Activated CD4-positive, alpha-beta T cell treated with anti-CD3 and anti-CD28 coated beads for 24 hours (primary cell): ENCODE measurements at places on chromosomes 5 and 9.

- no peak for DNase-seq
Observed at GRCh38 chr5:106964132-106964531, 706.6 kb downstream of the EFNA5 start.

GRCh38 chr5:168318240-168318639 is 26.8 kb downstream of the WWC1 start:
- no peak for DNase-seq

DNA sequence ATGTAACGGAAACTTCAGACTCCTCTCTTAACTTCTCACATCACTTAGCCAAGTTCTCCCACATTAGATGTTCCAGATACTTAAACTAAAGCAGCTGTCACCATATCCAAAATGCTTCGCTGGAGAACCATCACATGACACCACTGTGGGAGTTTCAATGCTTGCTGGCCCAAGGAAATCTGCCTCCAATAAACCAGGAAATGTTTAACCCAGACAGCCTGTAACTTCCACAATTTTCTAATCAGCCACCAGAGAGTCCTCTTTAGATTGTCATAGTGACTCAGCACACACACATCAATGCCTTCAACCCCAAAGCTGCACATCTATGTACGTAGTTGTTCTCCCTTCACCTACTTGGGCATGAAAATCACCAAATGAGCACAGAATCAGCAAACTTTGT is 118.7 kb downstream of the LPAR1 start:
- no peak for DNase-seq

DNA sequence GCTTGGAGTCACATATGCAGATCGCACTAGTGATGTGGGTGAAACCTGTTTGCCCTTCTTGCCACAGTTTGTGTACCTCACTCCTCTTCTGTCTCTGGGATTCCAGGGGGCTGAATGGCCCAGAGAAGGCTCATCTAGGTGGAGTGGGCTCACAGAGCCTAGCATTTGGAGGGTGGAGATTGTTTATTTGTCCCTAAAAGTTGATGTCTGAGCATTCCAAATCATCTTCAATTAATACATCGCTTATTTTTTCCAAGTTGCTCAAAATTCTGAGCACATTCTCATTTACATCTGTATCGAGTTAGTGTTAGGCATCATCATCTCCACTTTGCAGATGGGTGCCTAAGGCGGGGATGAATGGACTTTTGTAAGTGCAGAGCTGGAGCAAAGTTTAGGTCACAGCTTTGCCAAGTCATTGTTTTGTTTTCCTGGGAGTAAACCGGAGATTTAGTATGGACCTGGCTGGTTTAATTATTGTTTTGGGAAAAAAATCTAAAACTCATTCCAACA is 2.0 kb downstream of the ABL1 start:
- DNase-seq, result no peak

- no peak for DNase-seq
Observed at GRCh38 chr9:18330401-18331309, 143.3 kb upstream of the ADAMTSL1 start.

DNA sequence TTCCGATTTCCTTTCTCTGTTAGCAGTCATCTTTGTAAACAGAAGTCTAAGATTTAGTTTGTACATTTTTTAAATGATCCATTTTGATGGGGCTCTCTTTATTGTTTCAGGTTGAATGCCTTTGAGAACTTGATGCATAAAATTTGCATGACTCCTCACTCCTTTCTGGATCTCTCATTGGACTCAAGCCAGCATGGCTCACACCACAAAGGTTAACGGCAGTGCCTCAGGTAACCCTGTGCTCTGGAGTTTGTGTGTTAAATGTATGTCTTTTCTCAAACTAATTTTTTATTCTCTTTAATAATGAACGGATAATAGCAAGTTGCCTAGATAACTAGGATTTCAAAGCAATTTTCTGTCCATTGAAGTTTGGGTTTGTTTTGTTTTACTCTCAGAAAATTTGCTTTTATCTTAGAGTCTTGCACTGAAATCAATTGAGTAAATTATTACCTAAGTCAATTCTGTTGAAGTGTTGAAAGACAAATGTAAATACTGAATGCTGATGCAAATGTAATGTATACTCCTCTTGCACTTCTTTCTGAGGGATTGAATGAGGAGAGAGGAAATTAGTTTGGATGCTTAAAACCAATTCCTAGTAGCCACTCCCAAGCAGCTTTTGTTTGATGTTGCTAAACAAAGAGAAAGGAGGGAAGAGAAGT is 164.6 kb upstream of the DMRT1 start:
- DNase-seq, result no peak

DNA sequence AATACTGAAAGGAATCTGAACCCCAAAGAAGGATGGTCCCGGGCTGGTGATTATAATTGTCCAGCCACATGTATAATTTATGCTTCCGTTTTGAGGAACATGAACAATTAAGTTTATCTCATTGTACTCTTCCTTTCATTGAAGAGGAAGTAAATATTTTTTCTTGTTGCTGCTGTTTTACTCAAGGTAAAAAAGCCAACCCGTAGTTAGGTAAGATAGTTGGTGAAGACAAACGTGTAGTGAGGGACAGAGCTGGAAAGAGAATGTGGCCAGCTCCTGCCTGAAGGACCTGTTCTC is 5.1 kb downstream of the RCL1 start:
- DNase-seq, result no peak

DNA sequence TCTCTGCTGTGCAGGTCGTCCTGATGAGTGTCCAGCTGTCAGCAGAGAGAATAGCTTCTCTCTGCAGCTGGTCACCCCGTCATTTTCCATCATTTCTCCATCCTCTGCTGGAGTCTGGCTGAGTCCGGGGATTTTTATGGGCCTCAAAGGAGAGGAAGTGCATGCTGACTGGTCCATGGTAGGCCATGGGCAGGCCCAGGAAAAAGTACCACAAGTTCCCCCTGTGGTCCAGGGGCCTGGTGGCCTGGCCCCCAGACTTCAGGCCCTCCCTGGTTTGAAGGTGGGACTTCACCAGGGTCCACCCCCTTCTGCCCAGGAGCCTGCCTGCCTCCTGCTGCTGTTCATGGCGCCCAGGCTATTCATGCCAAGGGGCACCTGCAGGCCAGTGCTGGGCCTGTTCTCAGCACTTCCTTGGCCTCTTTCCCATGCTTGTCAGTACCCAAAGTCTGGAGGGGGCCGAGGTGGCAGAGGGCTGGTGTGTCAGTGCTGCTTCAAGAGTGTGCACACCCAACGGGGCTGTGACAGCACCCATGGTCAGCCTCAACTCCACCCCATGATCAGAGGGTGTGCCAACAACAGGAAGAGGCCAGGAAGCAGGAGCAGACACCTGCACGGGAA is 7.3 kb upstream of the MTMR12 start:
- DNase-seq, result no peak

DNA sequence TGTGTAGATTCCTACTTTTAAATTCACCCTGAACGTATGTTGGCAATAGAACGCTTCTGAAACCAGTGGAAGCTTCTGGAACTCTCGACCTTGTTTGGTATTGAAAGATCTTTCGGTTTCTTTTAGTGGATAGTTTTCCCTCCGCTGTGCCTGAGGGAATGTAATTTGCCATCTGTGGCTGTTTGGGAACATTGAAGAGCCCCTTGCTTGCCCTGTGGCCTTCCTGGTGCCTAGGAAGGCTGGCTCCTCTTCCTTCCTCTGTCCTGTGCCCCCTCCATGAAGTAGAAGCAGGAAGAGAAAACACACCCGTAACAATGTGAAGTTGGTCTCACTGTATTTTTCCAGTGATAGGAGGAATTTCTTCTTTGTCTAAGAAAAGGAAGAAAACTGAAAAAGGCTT is 274.3 kb downstream of the AOPEP start:
- DNase-seq, result no peak

- no peak for DNase-seq
Observed at GRCh38 chr5:138095100-138095907, 11.5 kb downstream of the WNT8A start.

- no peak for DNase-seq
Observed at GRCh38 chr5:177370488-177371119, 12.9 kb downstream of the RGS14 start.

- DNase-seq, result no peak
Observed at GRCh38 chr9:111711548-111711947, 50.1 kb downstream of the GNG10 start.

- no peak for DNase-seq
Observed at GRCh38 chr9:88477300-88477751, 57.7 kb upstream of the NXNL2 start.

DNA sequence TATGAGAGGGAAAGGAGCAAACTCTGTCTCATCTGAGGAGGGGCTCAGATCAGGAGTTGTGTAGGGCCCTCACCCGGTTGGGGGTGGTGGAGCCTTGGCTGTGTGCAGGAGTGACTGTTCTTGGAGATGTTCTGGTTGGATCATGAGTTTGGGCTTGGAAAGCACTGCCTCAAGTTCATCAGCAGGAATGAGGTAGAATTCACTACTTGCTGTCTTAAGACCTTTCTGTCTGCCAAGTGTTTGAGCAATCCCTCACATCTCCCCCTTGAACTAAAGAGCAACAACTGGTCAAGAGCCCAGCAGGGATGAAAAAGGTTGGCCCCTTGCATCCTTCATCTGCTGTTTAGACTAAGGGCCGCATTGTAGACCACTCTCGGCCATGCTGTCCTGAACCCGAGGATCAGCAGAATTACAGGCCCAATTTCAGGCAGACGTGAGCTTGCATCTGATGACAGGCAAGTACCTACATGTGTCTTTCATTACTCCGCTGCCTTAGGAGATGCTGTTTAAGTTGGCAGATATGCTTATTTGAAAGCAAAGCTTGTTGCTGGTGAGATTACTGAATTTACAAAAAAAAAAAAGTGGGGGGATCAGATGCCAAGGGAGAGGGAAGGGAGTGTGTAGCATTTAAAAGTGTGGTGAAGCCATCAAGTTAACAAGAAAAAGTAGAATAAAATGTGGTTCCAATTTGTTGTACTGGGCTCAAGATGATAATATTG is 36.4 kb downstream of the PIK3R1 start:
- no peak for DNase-seq

DNA sequence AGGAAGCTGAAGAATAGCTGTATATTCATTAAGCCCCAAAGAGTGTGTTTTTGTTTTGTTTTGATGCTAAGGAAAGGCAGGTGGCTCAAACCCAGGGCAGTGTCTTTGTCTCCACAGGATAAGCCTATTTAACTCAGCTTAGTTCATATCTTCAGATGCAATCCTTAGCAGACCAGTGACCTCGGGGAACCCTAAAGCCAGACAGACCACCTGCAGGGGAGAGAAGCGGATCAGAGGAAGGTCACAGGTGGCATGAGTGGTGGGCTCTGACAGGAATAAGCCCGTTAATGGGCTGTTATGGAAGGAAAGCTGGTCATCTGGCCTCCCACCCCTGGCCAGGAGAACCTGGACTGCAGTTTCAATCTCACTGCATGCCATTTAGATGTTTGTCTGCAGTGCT is 30.8 kb downstream of the TAS2R1 start:
- no peak for DNase-seq

DNA sequence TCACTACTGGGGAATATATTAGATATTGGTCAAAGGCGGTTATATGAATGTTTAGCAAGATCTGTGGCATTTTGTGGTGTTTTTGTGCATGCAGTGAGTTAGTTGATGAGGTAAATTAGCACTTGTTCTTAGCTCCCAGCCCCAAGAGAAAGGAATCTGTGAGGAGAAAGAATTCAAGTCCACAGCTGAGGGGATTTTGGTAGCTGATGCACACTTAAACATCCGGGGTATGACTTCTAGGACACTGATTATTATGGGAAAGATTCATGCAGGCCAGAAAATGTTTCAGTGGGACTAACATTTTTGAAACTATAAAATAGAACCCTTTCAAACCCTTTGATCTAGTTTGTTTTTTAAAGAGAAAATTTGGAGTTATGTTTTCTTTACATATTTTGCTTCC is 118.2 kb upstream of the RPS23 start:
- DNase-seq, result no peak

DNA sequence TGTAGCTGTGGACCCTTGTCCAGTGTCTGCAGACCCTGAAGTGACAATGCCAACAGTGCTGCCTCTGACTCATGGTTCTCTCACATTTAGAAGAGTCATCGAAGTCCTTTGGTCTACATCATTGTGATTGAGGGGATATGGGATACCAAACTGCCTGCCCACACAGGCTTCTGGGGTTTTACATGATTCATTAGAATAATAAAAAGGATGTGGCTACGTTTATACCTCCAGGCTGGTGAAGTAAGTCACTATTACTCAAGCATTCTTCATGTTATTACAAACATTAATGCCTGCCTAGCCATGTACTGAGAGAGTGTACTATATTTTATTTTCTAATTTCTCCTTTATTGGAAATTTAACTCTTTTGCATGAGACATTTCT is 365.7 kb downstream of the SPATA31D1 start:
- DNase-seq, result no peak

DNA sequence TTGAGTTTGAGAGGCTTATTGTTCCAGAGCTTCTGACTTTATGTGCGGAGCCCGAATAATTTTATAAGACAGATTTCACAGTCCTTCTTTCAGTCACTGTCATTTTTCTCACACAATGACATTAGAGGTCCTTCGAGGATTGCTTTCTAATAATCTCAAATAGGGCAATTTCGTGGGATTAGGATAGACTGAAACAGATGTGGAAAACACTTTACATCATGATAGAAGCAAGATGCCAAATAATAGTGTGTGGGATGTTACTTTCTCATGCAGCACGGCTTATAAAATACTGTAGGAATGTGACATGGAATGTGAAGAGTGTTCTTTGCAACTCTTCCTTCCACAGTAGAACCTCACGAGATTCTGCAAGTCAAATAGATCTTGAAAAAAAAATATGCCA is 451.3 kb downstream of the SEMA5A start:
- no peak for DNase-seq

- no peak for DNase-seq
Observed at GRCh38 chr5:143360755-143361154, 42.7 kb downstream of the NR3C1 start.

GRCh38 chr9:23824830-23825591 is 1.0 kb downstream of the ELAVL2 start:
- no peak for DNase-seq

DNA sequence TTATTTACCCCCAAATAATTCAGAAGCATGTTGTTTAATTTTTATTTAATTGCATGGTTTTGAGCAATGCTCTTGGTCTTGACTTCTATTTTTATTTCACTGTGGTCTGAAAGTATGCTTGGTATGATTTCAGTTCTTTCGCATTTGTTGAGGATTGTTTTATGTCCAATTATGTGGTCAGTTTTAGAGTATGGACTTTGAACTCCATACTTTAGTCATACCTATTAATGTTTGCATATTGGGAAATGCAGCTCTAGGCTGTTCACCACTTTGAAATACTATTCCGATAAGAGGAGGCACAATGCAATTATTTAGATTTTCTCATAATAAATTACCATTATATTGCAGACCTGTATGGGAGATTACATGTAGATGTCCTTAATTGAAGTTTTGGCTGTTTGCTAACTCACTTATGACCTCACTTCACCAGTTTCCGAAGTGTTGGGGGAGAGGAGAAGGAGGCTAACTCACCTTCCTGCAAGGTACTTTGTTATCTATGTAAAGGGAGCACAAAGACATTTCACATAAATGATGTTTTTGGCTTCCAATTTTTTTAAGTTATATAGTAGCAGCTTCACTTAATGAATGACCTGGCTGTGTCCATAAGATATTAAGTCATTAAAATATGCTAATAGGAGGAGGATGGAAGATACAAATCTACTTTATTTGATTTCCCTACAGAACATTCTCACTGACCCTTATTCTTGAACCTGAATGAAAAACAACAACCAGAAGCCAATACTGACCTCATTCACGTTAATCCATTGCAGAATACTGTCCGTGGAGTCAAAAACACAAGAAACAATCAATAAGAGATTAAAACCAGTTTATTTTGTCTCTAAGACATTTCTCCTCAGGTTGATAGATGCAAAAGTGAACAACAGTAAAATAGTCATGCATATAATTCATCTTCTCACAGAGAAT is 970.3 kb upstream of the ARRDC3 start:
- no peak for DNase-seq

- DNase-seq, result no peak
Observed at GRCh38 chr5:75632321-75632720, 21.1 kb downstream of the ANKDD1B start.

- DNase-seq, result no peak
Observed at GRCh38 chr5:142278627-142279026, 46.2 kb downstream of the SPRY4 start.
